NCI-H2081 (cell line): ENCODE measurements at places on chromosomes 6 and 20.

DNA sequence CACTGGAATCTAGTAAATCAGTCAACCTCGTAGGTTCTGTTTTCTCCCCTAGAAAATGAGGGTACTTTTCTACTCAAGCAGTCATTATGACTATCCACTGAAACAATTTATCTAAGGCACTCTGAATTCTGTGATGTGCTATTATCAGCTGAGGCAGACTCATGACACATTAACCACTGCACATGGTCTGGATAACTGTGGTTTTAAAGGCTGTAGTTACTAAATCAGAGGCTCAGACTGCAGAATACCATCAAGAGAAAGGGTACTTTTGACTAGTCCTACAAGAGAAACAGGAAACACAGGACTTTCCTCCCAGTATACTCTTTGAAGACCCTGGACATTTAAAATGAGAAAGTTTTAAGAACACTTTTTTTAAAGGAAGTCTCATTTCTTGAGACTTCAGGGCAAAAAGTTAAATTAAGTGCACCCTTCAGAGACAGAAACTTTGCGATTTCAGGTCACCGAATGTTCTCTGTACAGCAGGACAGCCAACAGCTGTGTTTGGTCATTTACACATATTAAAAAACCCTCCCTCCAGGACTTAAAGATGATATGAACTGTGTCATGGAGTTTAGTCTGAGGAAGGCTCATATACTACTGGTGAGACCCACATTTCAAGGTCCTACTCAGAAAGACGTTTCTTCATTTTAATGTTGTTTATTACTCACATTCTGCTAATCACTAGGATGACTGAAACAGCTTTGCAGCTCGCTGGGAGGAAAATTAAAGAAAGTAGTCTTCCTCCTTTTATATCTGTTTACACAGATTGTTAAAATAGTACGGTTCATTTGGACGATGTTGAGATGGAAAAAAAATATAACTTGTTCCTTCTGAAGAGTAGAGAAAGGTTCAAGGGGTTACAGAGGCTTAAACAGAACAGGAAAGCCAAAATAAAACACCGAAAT, 19.9 kb downstream of the ATXN1 start:
- no peak for DNase-seq

- no peak for DNase-seq
Observed at GRCh38 chr6:12383448-12383847, 93.3 kb downstream of the EDN1 start.

DNA sequence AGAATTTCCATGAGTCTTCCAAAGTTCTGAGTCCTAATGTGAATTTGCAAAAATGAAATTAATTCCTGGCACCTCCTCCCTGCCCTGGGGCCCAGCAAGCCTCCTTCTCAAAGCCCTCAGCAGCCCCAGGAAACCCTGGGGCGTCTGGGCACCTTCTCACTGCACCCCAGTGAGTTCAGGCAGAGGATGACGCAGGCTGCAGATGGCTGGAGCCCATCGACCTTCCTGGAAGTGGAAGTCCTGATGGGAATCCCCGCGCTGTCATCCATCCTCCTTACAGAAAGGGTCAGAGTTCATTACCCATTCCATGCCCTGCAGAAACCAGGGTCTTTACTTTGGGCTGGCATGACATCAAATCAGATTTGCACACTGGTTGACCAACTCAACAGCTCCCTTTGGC, 31.6 kb downstream of the DLL1 start:
- no peak for DNase-seq

- DNase-seq = no peak
Observed at GRCh38 chr20:36147690-36148089, 6.8 kb upstream of the EPB41L1 start.

GRCh38 chr6:16505711-16506357, 255.4 kb downstream of the ATXN1 start:
- DNase-seq = no peak

- no peak for DNase-seq
Observed at GRCh38 chr6:168943231-168943905, 310.3 kb downstream of the THBS2 start.

GRCh38 chr6:122788663-122789181, 336 bp upstream of the SMPDL3A start:
- DNase-seq = no peak

DNA sequence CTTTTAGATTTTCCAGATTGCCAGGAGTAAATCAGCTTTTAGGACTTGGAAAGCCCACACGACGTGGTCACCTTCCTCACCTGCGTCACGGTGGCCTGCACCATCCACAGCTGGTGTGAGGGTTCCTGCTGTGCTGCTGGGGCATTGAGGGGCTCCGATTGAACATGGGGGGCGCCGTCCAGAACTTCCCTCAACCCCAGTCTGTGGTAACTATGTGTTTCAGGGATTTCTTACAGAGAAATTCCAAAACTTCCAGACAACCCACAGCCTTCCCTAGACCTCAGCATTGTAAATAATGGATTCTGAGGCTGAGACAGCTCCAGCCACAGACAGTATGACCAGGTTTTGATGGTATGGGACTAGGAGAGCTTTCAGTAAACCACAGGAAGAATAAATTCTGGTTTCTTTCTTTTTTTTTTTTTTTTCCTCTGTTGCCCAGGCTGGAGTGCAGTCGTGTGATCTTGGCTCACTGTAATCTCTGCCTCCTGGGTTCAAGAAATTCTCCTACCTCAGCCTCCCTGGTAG, 46.7 kb upstream of the IRF4 start:
- no peak for DNase-seq

- no peak for DNase-seq
Observed at GRCh38 chr6:33977606-33978411, 168.1 kb downstream of the GRM4 start.

DNA sequence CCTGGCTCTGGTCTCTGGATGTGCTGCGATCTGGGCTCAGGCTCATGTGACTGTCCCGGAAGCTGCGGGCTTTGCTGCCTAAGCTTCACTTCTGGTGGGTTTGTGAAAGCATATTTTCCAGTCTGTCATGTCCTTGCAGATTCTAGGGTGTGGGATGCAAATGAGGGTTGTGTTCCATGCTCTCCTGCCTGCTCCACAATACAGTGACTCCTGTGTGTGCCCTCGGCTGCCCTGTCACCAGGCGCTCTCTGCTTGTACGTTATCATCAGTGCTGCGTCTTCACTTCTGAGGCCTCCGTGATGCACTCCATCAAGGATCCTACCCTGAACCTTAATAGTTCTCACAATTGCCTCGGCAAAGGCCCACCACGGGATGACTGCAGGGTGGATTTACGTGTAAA, 84.2 kb downstream of the TTLL2 start:
- DNase-seq = no peak

GRCh38 chr6:34521463-34522285, 34.5 kb downstream of the SPDEF start:
- no peak for DNase-seq

- no peak for DNase-seq
Observed at GRCh38 chr6:147677647-147678046, 169.2 kb downstream of the SAMD5 start.

GRCh38 chr6:129492260-129492659, 217.7 kb downstream of the ARHGAP18 start:
- no peak for DNase-seq

- DNase-seq = no peak
Observed at GRCh38 chr6:85192186-85192585, 257.7 kb upstream of the NT5E start.

DNA sequence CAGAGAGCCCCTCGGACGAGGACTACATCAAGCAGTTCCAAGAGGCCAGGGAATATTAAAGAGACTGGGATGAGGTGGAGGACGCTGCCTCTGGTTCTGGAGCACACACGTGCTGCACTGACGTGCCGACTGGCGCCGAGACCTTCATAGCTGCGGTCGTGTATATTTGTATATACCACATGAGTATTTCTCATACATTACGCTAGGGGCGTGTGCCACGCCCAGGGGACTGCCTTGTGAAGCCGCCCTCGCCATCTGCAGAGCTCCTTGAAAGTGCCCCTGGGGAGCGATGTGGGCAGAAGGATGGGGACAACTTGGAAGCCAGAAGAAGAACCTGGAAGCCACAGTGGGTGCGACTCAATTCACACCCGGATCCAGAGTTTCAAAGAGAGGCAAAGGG, 78.3 kb downstream of the ISM1 start:
- DNase-seq = no peak

- DNase-seq = peak; percentile 16
Observed at GRCh38 chr6:29834564-29835436, 7.2 kb downstream of the HLA-G start.

GRCh38 chr6:17318435-17319165, 37.4 kb downstream of the RBM24 start:
- no peak for DNase-seq

DNA sequence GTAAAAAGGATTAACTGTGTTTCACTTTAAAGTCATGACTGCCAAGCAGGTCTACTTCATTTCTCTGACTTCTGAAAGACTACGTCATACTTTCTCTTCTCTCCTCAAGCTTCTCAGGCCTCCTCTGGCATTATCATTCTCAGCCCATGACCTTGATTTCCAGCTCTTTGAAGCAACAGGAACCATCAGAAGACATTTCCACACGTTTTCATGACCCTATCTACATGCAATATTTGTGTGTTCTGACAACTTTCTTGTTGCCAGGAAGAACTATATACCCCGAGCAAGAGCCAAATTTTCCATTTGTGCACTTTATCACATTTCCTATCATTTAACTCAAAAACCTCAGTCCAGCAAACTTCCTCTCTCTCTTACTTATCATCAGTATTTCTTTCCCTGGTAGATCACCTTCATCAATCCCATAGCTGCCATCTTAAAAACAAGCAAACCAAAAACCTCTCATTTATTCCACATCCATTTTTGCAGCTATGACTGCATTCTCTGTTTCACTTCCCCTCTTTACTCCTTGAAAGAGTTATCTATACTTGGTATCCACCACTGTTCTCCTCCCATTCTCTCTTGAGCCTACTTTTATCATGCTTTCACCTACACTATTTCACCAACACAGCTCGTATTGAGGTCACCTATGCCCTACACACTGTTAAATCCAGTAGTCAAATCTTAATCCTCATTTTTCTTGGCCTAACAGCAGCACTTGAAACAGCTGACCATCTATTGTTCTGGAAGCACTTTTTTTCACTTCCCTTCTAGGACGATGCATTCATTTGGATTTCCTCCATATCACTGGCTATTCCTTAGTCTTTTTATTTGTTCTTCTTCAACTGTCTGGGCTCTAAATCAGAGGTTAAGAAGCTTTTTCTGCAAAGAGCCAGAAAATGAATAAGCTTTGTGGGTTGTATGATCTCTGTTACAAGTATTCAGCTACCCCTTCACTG, 47.1 kb downstream of the STX7 start:
- DNase-seq = no peak

DNA sequence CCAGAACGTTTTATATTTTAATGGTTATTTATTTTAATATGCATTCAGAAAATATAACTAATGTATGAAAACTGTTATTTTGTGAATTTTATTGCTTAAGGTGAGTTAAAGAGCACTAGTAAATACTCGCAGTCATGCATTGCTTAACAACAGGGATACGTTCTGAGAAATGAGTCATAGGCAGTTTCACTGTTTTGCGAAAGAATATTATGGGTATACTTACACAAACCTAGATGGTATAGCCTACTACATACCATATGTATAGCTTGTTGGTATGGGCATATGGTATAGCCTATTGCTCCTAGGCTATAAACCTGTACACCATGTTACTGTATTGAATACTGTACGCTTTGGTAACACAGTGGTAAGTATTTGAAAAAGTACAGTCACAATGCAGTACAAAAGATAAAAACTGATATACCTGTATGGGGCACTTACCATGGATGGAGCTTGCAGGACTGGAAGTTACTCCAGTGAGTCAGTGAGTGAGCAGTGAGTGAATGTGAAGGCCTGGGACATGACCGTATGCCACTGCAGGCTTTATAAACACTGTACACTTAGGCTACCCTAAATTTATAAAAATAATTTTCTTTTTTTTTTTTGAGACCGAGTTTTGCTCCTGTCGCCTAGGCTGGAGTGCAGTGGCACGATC, 38.5 kb downstream of the ARFGEF2 start:
- no peak for DNase-seq

GRCh38 chr6:134590449-134590848, 272.5 kb upstream of the SGK1 start:
- no peak for DNase-seq

GRCh38 chr6:17385660-17386059, 7.7 kb upstream of the CAP2 start:
- no peak for DNase-seq

GRCh38 chr20:25072226-25072811, 9.6 kb downstream of the VSX1 start:
- DNase-seq = no peak

DNA sequence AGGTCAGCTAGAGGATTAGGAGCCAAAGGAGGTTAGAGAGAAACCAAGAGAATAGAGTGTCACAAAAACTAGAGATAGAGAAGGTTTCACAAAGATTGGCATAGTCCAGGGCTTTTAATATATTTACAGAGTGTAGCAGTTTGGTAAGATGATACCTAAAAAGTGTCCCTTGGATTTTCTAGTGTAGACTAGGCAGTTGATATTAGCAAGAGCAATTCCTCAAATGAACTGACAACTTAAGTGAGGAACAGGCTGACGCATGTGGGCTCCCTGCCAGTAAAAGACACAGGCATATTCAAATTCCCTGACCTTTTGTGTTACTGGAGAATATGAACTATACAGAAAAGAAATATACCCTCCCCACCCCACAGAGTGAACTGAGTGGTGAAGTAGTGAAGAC, 40.1 kb downstream of the VTA1 start:
- peak; percentile 36 for DNase-seq

- no peak for DNase-seq
Observed at GRCh38 chr20:37502654-37503053, 18.4 kb upstream of the NNAT start.

DNA sequence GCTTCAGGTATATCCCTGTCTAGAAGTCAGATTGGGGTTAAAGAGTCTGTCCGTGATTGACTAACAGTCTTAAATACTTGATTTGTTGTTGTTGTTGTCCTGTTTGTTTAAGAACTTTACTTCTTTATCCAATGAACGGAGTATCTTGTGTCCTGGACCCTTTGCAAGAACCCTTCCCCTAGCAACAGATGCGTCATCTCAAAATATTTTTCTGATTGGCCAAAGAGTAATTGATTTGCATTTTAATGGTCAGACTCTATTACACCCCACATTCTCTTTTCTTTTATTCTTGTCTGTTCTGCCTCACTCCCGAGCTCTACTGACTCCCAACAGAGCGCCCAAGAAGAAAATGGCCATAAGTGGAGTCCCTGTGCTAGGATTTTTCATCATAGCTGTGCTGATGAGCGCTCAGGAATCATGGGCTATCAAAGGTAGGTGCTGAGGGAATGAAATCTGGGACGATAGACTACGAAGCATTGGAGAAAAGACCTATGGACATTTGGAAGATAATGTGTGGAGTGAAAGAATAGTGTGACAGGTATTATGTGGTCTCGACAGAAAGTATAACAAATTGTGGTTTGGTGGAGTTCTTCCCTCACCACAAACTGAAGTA, at the start of gene HLA-DRA:
TSS of gene HLA-DRA (plus strand) at position 286 of the 613 bp plus-strand sequence. CDS start at position 350, 64 bp downstream.
- DNase-seq = peak; percentile 5

- DNase-seq = no peak
Observed at GRCh38 chr20:45052698-45053429, 48.1 kb downstream of the KCNS1 start.

DNA sequence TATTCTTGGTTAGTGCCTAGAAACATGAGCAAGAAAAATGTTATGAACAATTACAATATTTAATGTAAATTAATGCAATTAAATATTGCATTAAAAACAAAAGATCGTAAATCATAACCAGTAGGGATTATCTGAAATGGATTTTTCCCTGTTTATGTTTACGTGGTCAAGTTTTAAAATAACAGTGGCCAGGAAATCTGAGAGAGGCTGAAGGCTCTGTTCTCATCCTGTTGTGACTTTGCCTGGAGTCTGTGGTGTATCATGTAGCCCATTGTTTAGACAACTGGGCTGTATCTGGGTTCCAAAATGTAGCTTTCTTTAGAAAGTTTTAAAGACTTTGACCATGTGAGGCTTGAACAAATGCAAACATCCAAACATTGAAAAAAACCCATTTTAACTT, 2.4 kb downstream of the MYO6 start:
- no peak for DNase-seq
